Fibroblast of skin of left biceps (primary cell): ENCODE measurements at places on chromosomes 2 and 18.

DNA sequence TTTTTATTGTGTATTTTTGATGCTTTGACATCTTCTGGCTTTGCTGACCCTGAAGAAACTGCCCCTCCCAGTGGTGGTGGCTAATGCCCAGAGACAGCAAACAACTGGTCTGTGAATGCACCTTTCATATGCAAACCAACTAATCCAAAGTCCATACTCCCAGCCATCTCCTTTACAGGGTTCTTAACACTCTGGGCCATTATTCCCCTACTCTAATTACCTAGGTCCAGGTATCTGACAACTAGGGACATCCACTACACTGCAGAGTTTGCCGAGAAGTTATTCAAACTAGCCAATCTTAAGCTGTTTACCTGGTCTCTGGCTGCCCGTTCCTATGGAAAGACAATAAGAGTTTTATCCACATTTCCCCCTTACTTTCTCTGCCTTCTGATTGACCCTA is 73.6 kb downstream of the FSHR start:
- DNase-seq: no peak

GRCh38 chr2:14827226-14828023 is 194.9 kb downstream of the LRATD1 start:
- DNase-seq: no peak

GRCh38 chr2:181536730-181537129 is 79.5 kb downstream of the ITGA4 start:
- DNase-seq: no peak

DNA sequence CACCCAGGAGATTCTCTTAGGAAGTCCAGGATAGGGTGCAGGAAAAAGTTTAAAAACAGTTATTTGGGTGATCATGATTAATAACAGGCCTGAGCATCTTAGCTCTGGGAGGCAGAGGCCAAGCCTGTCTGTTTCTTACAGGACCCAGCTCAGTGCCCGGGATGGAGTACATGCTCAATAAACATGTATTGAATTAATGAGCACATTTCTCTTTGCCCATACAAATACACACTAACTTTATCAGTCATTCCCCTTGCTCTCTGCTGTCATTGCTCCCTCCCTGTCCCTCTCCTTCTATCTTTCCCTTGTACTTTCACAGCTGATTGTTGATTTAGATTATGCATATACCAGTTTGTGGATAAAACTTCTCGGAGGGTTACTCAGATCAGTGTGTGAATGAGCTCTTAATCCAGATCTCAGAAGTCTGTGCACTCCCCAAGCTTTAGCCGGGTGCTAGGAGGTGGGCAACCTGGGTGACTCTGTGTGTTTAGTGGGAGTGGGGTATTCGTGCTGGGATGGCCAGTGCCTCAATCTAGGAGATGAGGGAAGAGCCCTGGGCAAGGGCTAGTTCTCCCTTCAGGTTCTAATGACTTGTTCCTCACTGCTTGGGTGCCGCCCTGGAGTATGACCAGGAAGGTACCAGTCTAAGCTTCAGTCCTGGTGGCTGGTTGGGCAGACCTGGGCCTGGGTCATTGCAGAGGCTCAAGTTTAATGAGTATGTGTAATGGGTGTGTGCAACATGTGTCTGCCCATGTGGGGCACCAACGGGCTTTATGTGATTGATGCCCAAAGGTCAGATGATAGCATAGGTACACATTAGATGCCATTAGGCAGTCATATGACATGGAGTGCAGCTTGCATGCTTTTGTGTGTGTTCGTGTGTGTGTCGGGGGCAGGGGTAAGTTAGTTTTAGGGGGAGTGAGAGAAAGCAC is 10.6 kb downstream of the EMX1 start:
- DNase-seq: no peak

- no peak for DNase-seq
Observed at GRCh38 chr2:212959471-212960117, 191.8 kb downstream of the IKZF2 start.

- no peak for DNase-seq
Observed at GRCh38 chr2:217478831-217479455, 523.9 kb downstream of the TNS1 start.

GRCh38 chr2:84458551-84459017 is 496 bp downstream of the SUCLG1 start:
- DNase-seq: no peak

GRCh38 chr2:126891681-126892500 is 6.8 kb upstream of the TEX51 start:
- DNase-seq: no peak

DNA sequence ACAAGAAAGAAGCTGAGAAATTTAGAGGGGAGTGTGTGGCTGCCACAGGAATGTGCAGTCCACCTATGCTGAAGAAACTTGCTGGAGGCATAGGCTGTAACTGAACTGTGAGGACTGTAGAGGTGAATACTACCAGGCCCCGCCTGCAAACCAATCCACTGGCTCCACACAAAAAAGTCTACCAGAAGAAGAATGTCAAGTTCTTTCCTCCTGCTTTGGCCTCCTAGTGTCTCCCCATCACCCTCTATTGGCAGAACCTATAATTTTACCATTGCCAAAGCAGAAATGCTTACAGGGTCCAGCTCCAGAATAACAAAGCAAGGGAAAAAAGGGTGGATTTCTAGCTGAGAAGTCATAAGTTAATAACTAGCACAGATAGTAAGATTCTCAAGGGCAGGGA is 5.9 kb upstream of the ATP5MC3 start:
- DNase-seq: no peak

DNA sequence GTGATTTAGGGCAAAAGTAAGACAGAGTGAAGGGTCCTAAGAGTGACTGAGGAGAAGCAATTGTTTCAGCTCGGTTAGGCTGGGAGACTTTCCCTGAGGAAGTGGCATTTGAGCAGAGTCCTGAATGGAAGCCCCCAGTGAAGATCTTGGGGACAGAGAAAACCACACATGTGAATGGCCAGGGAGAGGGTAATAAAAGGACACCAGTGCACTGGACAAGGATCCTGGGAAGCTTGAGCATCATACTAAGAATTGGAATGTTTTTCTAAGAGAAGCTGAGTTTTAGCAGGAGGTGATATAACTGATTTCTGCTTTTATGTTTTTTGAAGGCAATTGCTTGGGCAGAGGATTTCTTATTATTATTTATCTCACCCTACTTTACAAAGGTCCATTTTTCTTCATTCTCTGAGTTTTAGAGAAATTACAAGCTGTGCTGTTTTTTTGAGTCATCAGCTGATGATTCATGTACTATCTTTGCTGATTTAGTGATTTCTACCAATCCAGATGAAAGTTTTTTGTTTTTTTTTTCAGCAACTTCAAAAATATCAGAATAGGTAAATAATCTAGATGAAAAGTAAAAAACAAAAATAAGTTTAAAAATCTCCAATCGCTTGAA is 43.5 kb downstream of the MFSD6 start:
- no peak for DNase-seq

- no peak for DNase-seq
Observed at GRCh38 chr18:52936931-52937330, 596.9 kb downstream of the DCC start.
